ENCODE measurements at places on chromosomes 5 and 9.

GRCh38 chr5:170218726-170219125 lies 14.1 kb upstream of the C5orf58 start:
- no peak for DNase-seq

DNA sequence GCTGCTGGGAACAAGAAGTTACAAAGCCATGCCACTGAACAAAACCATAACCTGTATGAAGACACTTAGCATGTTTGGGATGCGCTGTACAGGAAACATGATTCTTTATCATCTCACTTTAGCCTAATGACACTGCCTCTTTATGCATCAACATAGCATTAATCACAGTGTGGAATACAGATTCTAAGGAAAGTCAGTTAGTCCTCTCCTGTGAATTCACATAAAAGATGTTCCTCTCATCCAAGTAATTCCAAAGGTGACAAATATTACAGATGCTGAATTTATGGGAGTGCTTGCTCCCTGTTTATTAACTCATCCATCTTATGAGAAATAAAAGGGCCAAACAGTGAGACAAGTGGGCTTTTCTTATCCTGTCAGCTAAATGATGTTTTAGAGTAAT lies 1677.7 kb downstream of the EFNA5 start:
- DNase-seq = no peak

DNA sequence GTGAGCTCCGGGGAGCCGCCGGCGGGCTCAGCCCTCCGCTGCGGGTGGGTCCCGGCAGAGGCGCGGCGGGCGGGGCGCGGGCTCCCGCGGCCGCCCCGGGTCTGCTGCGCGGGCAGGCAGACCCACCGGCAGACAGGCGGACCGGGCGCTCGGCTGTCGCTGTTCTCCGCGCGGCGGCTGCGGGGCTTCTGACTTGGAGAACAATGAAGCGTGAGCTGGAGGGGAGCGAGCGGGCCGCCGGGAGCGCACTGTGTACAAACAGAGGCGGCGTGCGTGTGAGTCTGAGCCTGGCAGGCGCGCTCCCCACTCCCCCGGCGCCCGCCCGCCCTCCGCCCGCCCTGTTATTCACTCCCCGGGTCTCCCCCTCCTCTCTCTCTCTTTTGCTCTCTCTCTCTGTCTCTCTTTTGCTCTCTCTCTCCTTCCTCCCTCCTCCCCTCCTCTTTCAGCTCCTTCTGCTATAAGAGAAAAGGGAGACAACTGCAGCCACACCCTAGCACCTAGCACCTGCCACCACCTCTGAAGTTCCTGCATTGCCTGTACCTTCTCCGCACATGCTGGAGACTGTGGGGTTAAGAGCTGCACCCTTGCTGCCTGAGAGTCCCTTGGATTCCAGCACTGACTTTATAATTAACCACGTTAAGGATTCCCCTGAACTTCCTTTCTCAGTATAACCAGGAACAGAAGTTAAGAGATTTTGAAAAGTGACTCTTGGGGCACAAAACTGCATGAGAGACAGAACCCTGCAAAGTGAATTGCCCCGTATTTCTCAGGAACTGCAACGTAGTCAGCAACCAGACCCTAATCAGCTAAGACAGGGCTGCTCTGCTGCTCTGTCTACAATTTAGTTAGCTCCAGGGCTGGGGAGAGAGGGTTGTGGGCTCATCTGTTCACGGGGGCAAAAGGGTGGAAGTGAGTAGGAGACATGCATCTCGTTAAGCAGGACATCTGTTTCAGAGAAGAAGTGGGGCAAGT lies at the start of gene EDIL3:
TSS of gene EDIL3 (minus strand) at position 277 of the 972 bp plus-strand sequence. CDS start 506 bp downstream, outside the sequence.
- no peak for DNase-seq

DNA sequence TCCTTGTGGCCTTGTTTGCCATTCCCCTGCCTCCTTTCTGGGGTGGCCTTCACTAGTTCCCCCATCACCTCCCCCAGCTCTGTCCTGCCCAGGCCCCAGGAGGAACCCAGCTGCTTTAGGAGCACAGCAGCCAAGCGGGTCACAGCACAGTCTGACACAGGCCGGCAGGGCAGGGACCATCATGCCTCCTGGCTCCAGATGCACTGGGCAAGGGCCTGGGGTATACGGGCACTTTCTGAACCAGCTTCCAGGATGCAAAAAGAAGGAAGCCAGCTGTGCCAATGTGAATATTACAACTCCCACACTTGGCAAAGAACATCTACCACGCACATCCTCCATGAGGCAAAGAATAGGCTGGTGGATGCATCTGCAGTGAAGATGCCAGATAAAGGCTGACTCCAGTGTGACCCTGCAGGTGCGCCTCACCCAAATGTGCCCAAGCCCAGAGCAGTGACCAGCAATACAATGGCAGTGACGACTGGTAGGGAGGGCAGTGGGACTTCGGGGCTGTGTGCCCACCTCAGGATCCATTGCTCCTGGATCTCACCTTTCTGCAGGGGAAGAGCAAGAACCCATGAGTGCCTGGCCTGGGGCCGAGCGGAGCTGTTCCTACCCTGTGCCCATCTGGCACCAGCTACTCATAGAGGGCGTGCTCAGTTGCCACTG lies 6.3 kb upstream of the IL3 start:
- no peak for DNase-seq

- DNase-seq = peak; percentile 25
These were observed 50.5 kb downstream of the CXXC5 start for GRCh38 chr5:139698490-139699146.

- DNase-seq = no peak
These were observed 114.1 kb downstream of the MPDZ start for GRCh38 chr9:13165236-13165945.

DNA sequence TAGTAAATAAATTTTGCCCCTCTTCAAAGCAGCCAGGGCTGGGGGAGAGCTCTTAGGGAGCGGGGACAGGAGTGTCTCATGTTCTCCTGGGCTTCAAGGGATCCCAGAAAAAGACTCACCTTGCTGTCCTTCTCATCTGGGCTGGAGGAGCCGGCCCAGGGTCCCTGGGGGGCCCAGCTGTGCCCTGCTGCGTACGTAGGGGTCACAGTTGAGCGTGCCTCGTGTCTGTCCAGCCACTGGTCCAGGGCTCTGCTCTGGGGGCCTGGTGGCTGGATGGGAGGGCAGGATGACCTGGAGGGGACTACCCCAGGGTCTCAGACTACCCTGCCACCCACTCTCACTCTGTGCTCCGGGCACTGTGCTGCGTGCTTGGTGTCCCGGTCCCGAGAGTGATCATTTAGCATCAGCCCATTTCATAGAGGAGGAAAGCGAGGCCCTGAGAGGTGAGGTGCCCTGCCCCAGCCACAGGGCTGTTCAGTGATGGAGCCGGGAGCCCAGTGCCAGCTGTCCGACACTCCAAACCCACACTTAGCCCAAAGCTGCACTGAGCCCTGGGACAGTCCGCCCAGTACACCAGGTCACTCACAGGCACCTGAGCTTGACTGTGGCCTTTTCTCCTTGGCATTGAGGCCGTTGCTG lies 26.2 kb upstream of the TDRD7 start:
- no peak for DNase-seq

DNA sequence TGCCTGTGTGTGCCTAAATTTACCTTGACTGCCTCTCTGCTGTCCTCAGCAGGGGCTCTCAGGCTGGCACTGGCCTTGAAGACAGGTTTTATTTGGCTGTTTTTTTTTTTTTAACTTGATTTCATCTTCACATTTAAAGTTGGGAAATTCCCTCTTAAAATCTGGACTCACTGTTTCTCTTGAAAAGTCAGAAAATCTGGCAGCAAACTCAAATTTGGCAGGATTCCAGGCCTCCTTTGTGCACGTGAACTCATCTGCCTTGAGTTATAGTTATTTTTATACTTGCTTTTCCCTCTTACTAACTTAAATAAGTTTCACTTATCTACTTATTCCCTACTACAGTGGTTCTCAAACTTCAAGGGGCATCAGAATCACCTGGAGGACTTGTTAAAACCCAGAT lies 118.4 kb upstream of the MAP3K1 start:
- DNase-seq = no peak

DNA sequence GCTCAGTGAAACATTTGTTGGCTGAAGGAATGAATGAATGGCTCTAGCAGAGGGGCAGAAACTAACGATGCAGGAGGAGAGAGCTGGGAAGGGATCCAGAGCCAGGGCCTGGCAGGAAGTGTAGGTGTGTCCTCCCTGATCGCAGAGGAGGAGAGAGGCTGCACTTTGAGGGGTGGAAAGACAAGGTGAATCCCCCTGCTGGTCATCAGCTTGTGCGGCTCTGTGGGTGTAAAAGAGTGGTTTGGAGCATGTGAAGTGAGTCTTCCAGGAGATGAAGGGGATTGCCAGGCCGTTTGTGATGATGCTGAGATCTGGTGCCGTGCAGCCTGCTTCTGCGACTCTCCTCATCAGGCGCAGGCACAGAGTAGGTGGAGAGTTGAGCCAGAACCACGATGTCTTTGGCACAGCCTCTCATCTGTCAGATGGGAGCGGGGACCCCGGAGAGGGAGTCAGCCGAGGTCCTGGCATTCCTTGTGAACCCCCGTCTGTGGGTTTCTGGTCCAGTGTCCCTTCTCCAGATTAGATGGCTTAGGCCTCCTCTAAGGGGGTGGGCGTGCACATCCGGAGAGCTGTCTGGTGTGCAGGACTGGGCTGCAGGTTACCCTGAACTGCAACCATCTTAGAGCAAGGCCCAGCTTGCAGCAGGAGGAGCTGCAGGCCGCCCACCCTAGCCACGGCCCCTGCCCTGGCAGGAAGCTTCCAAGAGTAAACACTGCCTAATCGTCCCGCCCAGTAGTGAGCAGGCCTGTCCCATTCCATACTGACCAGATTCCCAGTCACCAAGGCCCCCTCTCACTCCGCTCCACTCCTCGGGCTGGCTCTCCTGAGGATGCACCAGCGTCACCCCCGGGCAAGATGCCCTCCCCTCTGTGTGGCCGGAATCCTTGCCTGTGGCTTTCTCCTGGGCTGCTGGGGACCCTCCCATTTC lies at the start of gene ADAMTS13:
TSS of gene ADAMTS13 (plus strand) at position 753 of the 928 bp plus-strand sequence. CDS start at position 830, 77 bp downstream.
- no peak for DNase-seq

- no peak for DNase-seq
These were observed 9.9 kb upstream of the SPIN1 start for GRCh38 chr9:88378317-88378716.

DNA sequence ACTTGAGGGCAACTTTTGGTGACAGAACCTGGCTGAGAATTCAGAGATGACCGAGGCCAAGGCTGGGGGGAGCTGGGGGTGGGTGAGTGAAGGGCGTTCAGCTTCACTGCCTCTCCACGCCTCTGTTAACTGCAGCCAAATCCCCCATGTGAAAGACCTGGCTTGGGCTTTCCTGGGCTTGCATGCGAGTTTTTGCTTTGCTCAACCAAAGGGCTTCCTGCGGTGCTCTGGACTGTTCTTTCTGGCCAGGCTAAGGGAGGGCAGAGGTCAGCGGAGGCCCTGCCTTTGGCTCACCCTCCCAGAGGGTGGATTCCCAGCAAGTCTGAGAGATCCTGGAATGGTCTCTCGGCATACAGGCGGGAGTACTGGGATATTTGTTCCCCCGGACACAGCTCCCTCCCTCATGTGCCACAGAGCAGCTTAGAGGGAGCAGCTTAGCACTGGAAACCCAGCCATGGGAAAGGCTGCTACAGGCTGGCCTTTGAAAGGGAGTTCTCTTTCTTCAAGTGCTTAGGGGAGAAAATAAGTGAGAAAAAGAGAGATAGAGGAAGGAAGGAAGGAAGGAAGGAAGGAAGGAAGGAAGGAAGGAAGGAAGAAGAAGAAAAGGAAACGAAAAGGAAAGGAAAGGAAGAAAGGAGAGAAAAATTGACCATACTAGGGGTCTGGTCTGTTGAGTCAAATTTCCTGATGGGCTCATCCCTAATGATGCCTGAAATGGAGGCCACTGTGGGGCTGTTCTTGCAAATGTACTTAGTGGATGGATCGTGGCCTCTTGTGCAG lies 158.8 kb downstream of the FGF18 start:
- no peak for DNase-seq

GRCh38 chr9:94976077-94976476 lies 249.6 kb downstream of the AOPEP start:
- DNase-seq = no peak

- no peak for DNase-seq
These were observed 259.4 kb downstream of the TLR4 start for GRCh38 chr9:117963493-117964090.

DNA sequence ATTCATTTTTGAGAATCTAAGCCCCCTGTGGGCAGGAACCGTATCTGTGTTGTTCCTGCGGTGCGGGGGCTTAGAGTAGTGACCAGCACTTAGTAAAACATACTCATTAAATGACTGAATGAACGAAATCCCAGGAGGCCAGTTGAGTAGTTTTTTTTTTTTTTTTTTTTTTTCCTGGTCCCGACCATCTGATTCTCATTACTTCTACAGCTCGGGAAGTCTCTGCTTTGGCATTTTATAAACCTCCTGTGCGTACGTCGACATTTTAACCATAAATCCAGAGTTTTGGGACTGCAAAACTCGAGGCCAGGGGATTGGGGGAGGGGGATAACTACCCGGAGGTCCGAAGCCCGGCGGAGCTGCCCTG lies 31.5 kb upstream of the SPRY4 start:
- DNase-seq = no peak

- DNase-seq = no peak
These were observed 407.7 kb upstream of the GRAMD2B start for GRCh38 chr5:126015235-126016181.

DNA sequence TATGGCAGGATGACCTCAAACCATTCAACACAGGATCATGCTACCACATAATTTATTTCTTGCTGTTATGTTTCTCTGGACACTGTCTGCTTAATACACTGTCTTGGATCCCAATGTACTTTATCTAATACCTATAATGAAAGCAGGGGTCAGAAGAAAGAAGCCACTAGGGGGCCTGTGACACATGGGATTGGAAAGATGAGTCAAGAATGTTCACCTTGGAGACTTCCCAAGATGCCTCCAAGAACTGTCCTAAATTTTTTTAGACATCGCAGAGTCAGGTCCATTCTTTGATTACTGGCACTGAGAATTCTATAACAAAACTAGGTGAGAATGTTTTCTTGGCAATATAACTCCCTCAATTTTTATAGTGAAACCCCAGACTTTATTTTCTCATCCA lies 305.8 kb upstream of the SMARCA2 start:
- peak; percentile 19 for DNase-seq

DNA sequence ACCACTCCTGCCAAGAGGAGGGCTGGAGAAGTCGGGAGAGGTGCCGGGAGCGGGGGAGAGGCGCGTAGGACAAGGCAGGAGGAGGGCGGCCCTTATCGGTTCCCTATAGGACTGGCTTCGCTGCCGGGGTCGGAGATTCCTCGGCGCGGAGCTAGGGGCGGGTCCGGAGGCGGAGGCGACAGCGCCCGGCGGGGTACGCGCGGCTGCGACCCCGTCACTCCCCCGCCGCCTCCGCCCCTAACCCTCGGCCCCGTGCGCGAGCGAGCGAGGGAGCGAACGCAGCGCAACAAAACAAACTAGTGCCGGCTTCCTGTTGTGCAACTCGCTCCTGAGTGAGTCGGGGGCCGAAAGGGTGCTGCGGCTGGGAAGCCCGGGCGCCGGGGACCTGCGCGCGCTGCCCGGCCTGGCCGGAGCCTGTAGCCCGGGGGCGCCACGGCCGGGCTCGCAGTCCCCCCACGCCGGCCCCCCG lies 2.0 kb downstream of the GLIS3 start:
- DNase-seq = no peak

DNA sequence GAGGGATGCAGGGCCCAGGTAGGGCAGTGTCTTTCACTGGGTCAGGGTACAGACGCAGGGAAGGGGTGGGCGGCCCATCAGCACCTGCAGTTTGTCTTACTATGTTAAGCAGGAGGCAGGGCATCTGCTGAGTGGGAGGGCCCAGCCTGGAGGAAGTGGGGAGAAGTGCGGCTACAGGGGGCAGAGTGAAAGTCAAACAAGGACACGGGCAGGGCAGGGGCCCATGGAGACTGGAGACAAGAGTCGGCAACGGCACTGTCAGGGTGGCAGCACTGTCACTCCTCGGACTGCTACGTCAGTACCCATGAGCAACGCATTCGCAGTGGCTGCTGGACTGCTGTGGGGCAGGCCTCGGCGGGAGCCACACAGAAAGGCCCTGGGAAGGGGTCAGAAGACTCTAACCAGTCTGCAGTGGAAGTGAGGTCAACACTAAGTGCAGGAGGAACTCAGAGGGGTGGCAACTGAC lies 19.7 kb downstream of the CAMSAP1 start:
- DNase-seq = peak; percentile 14

Measured in CD8-positive, alpha-beta T cell (primary cell).